ENCODE measurements at places on chromosomes 3 and 15.

DNA sequence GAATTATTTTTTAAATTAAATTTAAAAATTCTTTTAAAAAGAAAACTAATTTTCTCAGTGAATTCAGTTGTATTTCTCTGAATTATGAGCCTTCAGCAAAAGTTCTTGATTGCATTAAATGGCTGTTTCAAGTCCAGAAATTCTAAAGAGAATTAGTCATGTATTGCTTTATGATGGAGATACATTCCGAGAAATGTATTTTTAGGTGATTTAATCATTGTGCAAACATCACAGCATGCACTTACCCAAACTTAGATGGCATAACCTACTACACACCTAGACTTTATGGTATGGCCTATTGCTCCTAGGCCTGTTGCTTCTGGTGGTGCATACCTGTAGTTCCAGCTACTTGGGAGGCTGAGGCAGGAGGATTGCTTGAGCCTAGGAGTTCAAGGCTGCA, 44.3 kb upstream of the GCNT3 start:
- DNase-seq, result no peak

DNA sequence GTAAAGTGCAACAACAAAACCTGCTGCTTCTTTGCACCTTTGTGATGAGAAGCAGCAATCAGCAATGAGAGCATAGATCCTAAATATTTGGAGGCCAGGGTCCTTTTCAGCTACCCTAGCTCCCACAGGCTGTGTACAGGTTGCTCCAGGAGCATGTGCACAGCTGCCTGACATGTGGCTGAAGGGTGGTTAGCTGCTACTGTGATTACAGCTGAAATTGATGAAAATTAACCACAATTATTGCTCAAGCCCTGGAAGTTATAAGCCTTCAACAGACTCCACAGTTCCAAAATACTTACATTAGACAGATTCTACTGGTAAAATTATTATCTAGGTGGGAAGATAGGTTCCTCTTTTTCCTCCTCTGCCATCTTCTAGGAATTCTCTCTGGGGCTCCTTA, 28.5 kb downstream of the COMMD2 start:
- DNase-seq, result no peak

DNA sequence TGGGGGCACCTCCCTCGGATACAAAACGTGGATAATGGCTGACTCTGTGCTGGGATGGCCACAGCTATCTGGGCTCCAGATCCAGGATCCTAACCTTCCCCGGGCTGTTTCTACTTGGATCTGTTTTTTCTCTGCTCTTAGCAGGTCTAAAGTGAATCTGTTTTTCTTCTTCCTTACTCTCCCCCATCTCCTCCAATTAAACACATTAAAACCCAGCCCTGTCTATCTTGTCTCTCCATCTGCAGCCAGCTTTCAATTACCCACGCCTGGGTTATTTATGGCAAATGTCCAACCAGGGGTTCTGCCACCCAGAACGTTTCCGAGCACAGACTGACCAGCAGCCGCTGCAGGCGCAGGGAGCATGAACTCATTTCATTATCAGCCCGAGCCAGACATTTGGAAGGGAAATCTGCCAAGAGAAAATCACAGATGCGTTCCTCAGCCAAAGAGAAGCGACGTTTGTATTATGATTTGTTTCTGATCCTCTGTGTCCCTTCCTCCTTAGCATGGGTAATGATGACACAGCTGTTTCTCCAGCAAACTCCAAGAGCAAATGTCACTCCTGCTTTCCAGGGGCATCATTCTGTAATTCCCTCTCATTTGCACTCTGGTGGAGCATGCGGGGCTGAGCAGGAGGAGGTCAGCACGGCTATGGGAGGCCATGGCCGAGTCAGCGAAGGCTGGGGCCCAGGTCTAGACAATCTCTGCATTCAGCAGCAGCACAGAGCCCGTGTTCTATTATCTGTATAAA, 42.0 kb downstream of the UMPS start:
- DNase-seq, result no peak

GRCh38 chr15:27422997-27423396, 452.0 kb downstream of the GABRG3 start:
- no peak for DNase-seq

DNA sequence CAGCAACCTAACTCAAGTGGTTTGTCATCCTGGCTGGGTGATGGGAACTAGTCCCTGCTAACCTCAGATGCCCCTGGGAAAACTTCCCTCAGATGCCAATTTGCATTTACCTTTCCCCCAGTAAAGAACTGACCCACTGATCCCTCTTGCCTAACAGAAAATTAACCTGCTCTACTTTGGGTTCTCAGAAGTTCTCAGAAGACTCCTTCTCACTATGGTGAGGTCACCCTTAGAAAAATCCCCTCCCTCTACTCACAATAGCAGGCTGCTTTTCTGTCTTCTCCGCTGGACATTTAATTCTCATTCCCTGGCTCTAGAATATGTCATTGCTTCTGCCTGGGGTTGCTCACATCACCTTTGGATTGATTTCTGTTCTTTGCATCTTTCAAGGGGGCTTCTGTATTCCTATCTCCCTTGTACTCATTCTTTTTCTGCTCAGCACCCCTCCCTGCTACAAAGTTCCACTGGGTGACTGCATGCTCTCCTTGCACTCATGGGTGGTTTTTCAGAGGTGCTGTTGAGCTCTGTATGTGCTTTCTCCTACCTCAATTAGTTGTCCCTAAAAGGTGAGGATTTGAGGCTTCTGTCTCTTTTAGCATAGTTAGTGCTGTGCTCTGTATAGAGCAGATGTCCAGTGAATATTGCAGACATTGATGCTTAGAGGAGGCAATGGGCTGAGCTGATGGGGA, 869 bp downstream of the PLA1A start:
- DNase-seq, result no peak

DNA sequence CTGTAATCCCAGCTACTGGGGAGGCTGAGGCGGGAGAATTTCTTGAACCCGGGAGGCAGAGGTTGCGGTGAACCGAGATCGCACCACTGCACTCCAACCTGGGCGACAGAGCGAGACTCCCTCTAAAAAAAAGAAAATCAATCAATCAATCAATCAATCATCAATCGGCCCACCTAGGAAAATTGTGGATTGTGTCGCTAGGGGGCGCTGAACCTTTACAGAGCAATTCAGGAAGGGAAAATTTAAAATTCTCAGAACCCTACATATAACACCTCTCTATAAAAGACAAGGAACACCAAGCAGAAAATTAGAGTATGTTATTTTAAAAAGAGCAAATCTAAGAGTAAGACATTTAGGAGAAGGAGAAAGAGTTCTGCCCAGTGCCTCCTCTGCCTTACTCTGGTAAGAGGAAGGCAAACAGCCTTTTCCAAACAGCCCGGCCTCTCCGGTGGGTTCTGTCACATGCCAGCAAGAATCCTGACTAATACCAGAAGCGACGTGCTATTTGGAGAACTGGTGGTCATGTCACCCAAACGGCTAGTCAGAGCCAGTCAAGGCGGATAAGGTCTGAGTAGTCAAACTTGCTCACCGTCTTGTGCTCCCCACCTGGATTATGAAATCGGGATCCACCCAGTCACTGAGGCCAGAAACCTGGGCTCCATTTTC, 22.3 kb upstream of the SMCO1 start:
- no peak for DNase-seq
